ENCODE measurements at places on chromosomes 4 and X.

DNA sequence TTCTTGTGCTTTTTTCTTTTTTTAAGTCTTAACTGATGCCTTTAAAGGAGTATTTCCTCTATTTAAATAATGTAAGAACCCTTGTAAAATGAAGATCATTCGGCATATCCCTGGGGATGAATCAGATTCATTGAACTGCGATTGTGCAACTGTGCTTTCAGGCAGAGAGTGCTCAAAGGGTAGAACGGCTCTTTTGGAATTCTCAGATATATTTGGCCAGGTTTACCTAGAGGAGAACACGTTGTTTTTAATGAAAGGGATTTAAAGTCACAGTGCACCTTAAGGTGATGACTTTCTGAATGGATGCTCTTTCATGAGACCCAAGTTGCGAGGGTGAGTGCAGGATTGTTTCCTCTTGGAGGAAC lies 51.6 kb upstream of the ELOVL6 start:
- no peak for DNase-seq

DNA sequence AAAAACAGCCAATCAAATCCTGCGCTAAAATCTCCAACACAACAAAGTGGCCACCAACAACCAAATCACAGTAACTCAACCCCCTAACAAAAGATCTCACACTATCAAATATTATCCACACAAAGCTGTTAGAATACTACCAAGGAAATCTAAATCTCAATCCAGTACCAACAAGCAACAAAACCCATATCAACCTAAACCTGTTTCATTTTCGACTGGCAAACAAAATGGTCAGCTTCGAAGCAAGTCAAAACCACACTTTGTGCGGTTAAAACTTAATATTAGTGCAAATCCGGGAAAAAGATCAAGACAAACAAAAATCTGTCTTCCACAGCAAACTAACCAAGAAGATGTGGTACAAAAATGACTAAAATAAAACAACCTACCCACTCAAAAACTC lies 28.7 kb upstream of the MUC7 start:
- no peak for DNase-seq

DNA sequence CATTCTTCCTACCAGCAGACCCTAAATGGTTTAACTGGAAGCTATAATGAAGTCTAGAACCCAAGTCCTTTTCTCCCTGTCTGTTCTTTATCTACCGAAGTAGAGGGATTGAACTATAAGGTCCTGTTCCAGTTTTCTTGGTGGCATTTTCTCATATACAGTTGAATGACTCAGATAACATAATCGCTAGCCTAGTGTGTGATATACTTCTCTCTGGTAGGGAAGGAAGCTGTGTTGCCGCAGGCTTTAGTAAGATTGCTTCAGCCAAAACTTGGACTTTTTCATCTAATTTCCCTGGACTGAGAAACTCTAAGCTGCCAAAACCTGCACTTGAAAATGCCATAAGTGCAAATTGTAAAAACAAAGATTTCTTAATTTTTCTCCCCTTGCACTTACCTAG lies 123.4 kb downstream of the NWD2 start:
- DNase-seq = no peak

GRCh38 chr4:123415977-123416376 lies 19.4 kb downstream of the SPRY1 start:
- DNase-seq = no peak

GRCh38 chrX:26387906-26388305 lies 171.9 kb downstream of the MAGEB5 start:
- DNase-seq = no peak

DNA sequence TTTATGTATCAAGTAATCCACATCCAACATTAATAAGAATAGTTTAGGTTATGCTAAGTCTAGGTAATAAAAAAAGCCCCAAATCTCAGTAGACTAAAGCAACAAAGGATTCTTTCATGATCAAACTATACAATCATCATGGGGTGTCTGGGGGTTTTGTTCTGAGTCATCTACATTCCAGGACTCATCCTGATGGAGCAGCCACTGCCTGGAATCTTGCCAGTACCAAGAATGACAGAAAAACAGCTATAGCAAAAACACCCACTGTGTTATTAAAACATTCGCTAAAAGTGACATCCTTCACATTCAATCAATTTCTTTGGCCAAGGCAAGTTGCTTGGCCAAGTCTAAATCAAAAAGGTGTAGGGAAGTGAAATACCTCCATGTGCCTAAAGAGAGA lies 3.9 kb upstream of the ARHGEF38 start:
- DNase-seq = no peak

DNA sequence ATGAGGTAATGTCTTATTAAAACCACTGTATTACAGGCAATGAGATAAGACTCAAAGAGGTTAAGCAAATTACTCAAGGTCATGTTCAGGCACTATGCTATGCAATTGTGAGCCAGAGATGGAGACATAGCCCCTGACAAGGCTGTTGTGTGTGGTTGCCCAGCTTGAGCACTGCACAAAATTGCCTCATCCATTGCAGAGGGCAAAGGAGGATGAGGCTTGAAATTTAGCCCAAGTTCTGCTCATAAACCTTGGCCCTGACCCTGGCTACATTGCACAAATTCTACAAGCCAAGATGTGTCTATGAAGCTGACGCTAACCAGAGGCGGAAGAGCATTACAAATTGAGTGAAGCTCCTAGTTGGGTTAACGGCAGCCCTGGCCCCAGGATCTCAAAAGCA lies 65.6 kb upstream of the PGM2 start:
- no peak for DNase-seq

All from activated effector memory CD4-positive, alpha-beta T cell treated with Interleukin-2 at 50 U/mL for 16 hours (primary cell).